Astrocyte of the spinal cord (primary cell): ENCODE measurements at places on chromosomes 2 and 18.

GRCh38 chr2:241680827-241681599 is 5.6 kb downstream of the DTYMK start:
- DNase-seq, result peak; percentile 95

DNA sequence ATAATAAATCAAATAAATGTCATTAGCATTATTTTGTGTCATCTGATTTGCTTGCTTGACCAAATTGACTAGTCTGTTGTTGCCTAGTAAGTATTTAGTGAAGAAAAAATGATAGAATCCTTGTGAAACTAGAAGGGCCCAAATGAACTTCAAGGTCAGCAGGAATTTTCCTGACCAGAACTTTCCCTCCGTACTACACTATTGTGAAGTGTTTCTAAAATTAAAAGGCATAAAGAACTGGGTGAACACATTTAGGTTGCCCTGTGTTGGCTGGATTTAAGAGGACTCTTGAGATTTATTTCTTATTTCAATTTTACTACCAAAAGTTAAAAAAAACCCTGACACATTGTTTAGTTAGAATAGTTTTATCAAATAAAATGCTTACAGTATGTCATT is 142.6 kb downstream of the CCDC85A start:
- DNase-seq, result no peak

GRCh38 chr18:44051026-44051425 is 629.7 kb upstream of the SETBP1 start:
- DNase-seq, result no peak

DNA sequence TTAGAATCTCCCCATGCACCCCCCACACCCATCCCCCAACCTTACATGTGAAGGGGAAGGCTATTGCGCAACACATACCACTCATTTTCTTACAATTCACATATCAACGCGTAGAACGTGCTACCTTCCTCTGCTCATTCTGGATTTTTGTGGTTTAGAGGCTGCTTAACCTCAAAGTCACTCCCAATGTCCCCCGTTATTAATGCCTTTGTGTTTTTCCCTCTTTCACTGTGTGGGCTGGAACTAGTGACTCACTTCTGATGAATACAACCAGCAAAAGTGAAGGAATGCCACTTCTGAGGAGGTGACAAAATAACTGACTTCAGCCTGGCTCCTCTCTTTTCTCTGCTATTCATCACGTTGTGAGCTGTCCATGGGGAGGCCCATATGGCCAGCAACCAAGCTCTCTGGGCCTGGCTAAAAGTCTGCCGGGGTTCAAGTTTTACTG is 342.5 kb upstream of the NXPH2 start:
- peak; percentile 89 for DNase-seq

DNA sequence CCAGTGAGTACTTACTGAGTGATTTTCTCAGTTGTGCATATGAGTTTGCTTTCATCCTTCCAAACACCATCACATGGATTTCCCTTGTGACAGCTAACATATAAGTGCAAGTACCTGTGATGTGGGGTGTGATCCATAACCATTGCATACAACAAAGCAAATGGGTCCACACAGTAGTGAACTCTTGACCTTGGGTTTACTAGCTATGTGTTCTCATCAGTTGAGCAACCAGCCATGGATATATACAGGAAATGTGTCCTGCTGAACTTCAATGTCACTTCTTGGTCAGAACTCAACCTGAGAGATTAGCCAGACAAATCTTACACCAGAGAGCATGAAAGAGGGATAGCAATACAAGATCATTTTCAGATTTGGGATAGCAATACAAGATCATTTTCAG is 420.9 kb upstream of the KCNH7 start:
- DNase-seq, result no peak

DNA sequence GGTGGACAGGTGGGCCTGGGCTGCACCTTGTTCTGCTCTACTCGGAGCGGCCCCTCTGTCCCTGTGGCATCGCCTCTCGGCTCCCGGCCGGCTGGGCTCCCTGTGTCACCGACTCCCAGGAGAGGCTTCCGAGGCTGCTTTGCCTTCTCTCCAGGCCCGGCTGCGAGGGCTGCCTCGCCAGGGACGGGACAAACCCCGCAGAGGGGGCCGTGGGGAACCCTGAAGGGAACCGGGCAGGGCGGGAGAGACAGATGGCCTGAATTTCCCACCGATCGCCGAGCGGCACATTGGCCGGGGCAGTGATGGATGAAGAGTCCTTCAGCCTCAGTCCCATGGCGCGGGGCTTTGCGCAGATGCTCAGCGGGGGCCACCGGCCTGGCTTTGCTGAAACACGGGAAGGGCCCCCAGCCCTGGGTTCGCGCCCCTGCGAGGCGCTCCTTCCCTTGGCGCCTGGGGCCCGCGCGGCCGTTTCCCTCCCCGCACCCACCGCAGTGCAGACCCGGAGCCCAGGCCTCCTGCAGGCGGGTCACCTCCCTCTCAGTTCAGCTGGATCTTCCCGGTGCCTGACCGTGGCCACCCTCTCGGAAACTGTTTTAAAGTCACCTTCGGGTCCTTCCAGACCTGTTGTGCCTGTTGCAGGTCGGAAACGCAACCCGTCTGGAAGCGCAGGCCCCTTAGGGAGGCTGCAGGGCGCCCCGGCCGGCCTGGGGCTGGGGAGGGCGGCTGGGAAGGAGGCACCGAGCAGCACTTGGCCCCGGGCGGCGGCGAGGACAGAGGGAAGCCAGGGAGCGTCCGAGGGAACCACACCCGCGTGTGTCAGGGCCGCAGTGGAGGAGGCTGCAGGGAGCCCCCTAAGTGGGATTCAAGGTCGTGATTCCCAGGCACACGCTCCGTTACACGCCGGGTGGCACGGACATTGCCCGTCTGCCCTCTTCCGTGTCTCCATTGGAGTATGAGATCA is 341.9 kb upstream of the SALL3 start:
- DNase-seq, result no peak

- no peak for DNase-seq
Measured at GRCh38 chr2:8841932-8842331, 4.5 kb upstream of the KIDINS220 start.

DNA sequence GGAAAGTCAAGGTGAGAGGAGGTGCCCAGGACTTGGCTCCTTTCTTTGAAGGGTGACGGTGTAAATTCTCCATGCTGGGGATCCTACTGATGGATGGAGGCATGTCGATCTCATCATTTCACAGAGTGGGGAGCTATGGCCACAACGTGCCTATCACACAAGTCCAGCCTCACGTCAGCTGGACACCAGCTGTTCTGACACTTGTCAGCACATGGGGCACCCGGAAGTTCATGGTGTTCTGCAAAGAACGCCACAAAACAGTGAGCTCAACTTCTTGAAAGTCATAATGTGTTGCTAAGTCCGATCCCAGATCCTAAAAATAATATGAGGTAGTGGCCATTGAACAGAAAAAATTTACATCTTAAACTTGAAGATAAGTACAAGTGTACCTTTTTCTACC is 12.3 kb downstream of the PAX8 start:
- DNase-seq, result no peak

- no peak for DNase-seq
Measured at GRCh38 chr18:58381676-58382411, 247.0 kb downstream of the ALPK2 start.

DNA sequence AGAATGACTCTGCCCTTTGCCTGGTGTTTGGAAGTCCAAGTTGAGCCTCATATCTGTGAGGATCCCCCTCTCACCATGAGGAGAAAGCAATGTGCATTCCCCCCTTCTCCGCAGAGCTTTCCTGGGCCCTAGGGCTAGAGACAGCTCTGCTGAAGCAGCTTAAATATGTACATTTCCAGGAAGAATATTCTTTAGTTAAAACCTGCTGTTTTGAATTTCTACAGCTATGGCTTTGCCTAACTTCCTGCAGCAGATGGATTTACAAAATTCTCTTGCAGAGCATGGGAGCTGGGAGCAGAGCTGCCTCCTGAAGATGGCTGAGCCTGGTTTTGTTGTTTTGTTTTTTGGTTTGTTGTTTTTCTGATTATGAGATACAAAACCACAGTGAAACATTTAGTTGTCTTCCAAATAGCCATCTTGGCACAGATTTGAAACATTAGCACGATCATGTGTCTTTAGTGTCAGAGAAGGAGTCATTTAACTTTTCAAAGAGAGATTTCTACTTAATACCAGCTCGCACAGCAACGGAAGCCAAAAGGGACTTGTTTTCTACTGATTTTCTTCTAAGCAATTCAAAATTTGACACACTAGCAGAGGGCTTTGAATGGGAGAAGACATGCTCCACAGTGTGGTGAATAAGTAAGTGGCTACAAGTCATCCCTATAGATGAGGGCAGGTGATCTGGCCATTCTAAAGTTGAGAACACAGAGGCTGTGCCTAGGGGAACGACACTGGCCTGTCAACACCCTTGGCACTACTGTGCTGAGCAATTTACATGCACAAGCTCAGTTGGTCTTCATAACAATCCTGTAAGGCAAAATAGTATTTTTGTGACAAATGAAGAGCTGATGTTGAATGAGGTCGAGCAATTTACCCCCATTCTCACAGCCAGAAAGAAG is 222.6 kb downstream of the MREG start:
- DNase-seq, result no peak
